ENCODE measurements at places on chromosomes 4 and X. TPM values are rescaled to one million over a fixed set of nuclear protein-coding genes. Genes with fewer than 3 reads are reported as not detected.
A peak's percentile ranks its signal among the peaks of the same experiment; 100 is the strongest.

DNA sequence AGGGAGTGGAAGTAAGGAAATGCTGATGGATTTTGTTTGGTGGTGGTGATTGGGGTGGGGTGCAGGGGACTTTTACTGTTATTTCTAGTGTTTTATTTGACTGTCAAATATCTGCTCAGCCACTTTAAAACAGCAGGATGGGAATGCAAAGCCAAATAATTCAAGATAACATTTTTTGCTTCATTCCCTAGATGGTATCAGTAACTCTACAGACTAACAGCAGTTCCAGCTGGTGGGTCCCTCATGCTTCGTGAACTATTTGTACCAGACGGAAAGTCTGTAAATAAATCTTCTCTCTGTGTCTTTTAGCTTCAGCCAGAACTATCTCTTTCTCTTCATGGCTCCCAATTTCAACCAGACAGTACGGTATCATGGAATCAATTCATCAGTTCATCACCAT is 27.5 kb downstream of the GPR143 start:
- DNase-seq = no peak

DNA sequence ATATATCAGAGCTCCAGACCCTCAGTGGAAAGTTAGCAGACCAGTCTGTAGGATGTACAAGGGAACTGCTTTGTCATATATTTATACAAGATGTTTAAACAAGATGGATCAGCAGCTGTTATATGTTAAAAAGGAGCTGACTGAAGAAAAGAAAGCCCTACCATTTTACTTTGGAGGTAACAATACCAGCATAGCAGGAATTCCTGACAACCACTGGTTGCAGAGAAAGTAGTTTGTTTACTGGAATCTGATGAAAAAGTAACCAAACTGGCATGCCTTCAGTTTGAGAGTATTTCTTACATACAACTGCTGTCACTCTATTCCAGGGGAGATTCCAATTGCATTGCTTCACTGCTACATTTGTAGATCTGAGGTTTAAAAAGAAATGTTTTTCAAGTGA is 49.5 kb upstream of the GABRQ start:
- no peak for DNase-seq

DNA sequence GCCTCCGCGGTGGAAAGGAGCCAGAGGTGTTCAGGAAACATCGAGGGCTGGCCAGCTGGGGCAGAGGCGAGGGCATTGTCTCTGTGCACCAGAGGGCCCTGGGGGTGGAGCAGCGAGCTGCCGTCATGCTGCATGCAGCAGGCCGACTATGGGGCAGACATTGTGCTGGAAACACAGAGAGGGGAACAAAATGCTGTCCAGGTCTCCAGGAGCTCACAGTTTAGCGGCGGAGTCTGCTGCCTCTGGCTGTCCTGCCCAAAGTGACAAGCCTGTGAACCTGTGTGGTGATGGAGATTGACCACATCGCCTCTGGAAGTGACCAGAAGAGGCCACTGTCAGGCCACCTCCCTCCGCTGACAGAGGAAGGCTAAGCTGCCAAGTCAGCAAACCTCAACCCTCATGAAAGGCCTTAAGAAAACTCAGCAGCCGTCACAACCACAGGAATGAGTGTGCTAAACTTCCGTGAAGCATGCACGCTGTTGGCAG is 20.1 kb upstream of the SASH3 start:
- DNase-seq = no peak

DNA sequence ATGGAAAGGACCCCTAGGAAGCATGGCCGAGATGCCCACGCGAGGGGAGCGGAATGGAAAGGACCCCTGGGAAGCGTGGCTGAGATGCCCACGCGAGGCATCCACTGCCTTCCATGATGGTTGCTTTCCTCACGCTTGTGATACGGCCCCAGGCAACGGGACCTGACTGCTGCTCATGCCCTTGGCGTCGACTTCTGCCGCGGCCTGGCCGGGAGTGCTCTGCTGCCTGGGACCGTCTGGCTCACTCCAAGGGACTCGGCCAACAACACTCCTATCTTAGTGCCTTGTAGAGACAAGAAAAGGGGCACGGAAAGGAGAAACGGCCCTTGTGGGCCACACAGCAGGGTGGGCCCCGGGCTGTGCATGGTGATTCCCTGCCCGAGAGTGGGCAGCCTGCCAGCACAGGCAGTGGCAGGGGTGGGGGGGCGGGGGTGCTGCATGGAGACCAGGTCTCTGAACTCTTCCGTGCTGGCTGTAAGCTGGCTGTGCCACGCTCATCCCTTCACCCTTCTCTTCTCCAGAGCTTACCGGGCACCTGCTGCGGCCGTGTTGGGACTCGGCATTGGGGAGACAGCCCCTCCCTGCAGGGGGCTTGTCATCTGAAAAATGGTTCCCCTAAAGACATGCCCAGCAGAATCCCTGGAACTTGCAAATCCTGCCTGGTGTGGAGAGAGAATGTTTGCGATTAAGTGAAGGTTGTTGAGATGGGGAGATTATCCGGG is 38.6 kb upstream of the HMX1 start:
- DNase-seq = no peak

- no peak for DNase-seq
Measured at GRCh38 chrX:1598021-1598875, 6.8 kb downstream of the AKAP17A start.

DNA sequence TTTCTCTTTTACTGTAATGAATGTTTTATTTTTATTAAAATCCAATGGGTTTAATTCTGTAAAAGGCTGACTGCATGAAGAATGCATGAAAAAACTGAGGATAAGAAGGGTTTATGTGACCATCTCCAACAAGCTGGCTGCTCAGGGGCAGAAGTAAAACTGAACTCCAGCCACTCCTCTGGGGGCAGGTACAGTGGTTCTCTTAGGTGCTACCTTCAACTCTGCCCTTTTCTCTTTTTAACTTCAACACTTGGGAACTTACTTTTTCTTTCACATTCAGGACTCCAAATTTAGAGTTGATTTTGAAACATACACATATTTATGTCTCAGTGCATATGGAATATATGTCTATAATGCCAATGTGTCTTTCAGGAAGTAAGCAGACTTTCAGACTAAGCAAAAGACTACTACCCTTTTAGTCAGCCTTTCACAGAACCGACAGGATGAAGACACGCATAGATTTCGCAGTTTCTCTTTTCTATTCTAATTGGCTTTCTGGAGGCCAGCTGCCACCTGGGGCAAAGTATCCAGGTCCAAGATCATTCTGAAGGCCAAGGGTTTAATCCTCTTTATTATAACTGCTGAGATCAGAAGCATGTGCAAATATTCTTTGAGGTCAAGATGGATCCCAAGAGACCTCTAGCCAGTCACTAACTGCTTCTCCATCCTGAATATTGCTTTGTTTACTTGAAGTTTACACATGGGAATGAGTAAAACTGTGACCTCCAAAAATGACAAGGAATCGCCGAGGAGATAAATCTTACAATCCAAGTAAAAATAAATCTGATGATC is 30.7 kb downstream of the HS3ST1 start:
- no peak for DNase-seq

- no peak for DNase-seq
Measured at GRCh38 chrX:2192584-2193272, 308.0 kb downstream of the DHRSX start.

DNA sequence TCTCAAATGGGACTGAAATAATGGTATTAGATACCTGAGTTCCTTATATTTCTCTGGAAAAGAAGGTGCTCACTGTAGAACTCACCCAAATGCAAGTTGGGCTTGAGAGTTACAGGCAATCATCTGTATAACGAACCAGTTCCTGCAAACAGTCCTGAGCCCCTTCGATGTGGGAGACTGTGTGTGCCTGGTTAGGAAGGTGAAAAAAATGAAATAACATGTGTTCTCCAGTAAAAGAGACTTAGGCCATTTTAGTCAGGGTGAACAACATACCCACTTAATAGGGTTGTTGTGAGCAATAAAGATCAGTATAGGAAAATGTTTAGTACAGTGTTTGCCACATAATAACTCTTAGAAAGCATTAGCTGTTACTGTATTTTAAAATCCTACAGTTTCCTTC is 23.4 kb downstream of the STIM2 start:
- DNase-seq = no peak

DNA sequence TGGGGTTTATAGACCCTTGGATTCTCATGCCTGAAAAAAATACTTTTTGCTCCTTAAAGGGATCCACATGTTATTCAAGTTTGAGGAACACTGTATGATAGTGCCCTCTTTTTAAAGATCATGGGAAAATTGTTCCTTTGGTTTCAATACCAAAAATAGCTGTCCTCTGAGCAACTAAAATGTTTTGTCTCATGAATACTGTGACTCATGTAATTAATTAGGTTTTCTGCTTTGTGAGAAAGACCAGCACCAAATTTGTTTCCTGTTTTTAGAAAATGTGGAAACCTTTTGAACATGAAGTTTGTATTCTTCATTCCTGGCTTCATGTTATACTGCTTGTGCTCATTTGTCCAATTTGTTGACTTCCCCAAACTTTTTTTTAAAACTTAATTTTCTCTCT is 127.6 kb upstream of the SH3RF1 start:
- DNase-seq = no peak

DNA sequence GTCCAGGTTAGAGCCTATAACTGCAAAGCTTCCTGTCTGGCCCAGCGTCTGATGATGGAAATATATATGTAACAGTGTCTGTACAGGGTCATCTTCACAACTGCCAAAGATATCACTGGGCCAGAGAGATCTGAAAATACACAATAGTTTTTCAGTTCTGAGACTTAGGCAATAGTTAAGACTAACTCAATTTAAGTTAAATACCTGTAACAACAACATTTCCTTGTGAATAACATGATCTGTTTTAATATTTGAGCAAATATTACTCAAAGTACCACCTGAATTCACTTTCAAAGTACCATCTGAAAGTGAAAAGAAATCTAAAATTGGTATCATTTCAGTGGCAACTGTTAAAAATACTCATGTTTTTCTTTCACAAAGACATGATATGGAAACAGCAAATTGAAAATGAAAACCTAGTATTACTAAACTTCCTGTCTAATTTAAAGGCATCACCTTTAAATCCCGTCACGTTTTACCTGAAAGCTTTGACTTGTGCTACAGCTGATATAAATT is 9.6 kb downstream of the ZAR1 start:
- no peak for DNase-seq

- DNase-seq = peak; percentile 92
Measured at GRCh38 chrX:48919360-48919841, 577 bp upstream of the PIM2 start.

DNA sequence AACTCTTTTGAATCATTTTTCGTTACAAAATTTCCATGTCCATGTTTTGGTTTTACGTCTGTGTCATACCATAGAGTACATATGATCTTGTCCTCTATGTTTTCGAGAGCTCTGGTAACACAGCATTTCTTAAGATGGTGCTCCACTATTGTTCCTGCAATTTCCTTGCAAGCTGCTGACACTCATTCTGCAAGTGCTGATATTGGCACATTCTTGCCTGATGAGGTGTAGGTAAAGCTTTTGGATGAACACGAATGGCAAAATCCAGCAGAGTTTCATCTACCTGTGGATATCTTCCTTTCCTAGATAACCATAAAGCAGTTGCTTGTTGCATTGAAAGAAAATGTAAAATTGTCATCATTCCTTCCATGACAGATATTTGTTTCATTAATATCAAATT is 41.3 kb downstream of the MAGEB17 start:
- DNase-seq = no peak

DNA sequence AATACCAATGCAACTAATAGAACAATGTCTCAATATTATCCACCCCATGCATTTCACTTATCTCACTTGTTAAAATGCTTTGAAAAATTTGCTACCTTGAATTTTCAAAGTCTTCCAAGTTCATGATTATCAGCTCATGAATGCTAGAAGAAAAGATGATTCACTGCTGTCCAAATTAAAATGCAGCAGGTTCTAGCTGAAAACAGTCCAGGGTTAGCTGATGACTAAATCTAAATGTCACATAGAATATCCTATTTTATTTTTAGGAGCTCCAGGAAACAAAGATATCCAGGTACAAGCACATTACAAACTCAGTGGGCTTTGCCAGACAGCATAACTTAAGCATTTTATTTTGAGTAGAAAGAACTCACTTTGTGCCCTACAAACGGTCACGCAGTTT is 38.0 kb upstream of the SPARCL1 start:
- no peak for DNase-seq

- DNase-seq = no peak
Measured at GRCh38 chr4:82138374-82138773, 235.4 kb downstream of the HNRNPD start.

- DNase-seq = no peak
Measured at GRCh38 chrX:150907474-150907873, 9.0 kb upstream of the CD99L2 start.

GRCh38 chrX:149515954-149516602 is 11.0 kb upstream of the IDS start:
- DNase-seq = no peak

DNA sequence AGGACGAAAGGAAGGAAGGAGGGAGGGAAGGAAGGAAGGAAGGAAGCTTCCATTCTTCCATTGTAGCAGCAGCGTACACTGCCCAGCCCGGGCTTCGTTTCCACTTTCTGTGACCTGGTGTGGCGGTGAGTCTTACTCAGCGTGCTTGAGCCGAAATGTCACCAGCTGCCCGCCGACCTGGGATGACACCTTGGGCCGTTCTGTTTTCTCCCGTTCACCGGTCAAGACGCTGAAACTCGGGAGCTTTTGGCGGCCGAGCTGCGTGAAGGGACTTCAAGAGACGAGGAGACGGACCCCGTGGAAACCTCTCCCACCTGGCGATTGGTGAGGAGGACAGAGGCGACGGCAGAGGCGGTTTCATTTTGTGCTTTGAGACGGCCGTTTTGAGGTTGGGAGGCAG is 47.1 kb upstream of the PPP2R3B start:
- DNase-seq = no peak

DNA sequence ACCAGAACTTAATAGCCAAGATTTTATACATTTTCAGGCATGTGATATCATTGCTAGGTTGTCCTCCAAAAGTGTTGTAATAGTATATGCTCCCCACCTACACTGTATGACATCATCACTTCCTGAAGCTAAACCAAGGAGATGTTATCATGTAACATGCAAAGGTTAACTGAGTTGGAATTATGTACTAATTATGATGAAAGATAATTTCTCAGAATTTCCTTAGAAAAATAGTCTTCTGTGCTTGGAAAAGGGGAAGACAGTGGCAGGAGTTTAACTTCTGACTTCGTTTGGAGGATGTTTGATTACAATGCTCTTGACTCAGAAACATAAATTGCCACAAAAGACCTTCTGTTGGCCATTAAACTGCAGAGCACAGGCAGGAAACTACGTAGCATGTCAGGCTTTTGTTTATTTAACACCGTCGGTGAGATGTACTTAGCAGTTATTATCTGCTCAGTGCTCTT is 83.6 kb upstream of the GUCY1A1 start:
- no peak for DNase-seq

GRCh38 chrX:55486736-55487135 is 2.9 kb downstream of the USP51 start:
- DNase-seq = no peak

GRCh38 chrX:133045986-133046385 is 50.9 kb downstream of the USP26 start:
- DNase-seq = no peak

The WDR44 gene
- total RNA-seq = 26.2 TPM

The FHIP1A gene
- total RNA-seq = 6.2 TPM

The ARHGAP6 gene
- 44.8 TPM for total RNA-seq

The ATP2B3 gene
- 0.19 TPM for total RNA-seq

The PLP1 gene
- 27.5 TPM for total RNA-seq

The CFAP99 gene
- total RNA-seq = not detected

The TCEAL7 gene
- total RNA-seq = 10.4 TPM

The H2BW2 gene
- not detected for total RNA-seq

The MAGED1 gene
- total RNA-seq = 48.9 TPM

The PABPC4L gene
- total RNA-seq = 1.2 TPM

The MTTP gene
- 0.83 TPM for total RNA-seq

The INTS6L gene
- total RNA-seq = 8.3 TPM

The ZXDA gene
- 9.1 TPM for total RNA-seq

The AFM gene
- total RNA-seq = not detected

The PGRMC1 gene
- total RNA-seq = 146 TPM

The ZNF630 gene
- total RNA-seq = 2.3 TPM

Data from esophagus muscularis mucosa (tissue), 4 donors.